Activated CD4-positive, alpha-beta T cell treated with anti-CD3 and anti-CD28 coated beads for 4 hours (primary cell): ENCODE measurements at places on chromosomes 12 and 14.
A peak's percentile ranks its signal among the peaks of the same experiment; 100 is the strongest.

DNA sequence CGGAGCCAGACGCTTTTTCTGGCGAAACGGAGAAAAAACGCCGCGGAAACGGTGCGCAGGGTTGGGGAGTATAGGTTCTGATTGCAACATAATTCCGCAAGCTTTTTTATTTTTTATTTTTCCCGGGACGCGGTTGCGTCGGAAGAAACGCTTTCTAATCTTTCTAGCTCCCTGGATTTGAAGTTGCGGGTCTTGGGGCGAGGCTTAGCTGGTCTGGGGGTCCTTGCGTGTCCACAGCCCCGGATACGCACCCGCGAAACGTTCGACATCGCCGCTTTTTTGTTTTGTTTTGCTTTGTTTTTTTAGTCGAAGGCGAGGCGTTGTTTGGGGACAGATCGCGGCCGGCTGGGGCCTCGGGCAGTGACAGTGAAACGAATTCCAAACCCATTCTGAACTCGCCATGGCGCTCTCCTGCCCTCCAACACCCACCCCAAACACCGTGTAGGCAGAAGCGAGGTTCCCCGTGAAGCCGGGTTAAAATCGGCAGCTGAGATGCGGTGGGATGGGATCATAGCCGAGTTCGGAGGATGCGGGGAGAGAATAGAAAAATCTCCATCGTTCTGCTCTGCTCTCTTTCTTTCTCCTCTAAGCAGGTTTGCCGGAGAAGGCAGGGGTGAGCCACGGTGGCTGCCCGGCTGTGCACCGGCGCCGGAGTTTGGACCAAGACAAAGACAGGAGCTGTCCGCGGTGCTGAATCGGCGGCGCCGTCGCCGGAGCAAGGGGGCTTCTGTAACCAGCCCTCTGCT, 8.1 kb upstream of the LHX5 start:
- DNase-seq = no peak

DNA sequence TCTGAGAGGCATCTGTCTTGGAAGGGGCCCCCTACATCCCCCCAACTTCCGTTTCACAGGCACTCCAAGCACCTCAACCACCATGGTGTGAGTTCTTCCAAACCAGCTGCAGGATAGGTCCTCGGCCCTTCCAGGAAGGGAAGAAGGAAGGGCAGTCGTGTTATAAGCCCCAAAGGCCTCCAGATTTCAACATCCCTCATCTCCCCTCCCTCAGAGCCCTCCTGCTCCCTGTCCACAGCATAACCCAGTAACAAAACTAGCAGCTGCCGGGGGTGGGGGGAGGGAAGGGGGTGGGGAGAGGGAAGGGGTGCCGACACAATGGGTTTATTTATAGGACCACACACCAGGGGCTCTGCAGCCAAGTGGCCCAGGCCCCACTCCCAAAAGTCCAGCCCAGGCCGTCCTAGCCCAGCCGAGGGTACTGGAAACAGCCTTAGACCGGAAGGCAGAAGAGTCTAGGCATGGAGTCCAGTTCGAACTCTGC, 18.3 kb downstream of the NCKAP5L start:
- no peak for DNase-seq

DNA sequence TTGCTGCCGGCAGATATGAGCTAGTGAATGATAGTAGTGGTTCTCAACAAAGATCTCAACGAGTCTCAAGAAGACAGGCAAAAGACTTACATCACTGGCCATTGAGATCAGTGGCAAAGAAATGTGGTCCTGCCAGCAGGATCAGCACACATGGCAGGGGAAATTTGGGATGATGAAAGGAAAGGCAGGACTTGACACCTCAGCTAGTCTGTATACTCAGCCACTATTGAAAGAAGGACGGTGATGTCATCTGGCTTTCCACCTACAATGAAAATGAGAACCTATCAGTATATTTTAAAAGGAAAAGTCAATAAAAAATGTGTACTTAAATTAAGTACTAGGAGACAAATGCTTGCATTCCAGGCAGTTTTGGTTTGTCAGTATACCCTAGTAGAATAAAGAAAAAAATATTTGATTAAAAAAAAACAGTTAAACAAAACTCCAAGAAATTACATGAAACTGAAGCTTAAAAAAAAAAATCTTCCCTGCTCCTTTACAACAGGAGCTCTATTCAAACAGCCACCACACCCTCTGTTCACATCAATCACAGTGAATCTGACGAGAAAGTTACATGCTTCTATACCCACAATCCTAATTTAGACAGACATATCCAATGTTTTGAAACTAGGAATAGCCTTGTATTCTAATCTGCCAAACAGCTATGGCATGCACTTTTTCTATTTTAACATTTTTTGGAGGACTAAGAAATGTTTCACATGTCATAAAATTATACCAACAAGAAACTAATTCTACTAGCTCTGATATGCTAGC, 34.9 kb downstream of the RAD9B start:
- DNase-seq = no peak

- no peak for DNase-seq
Observed at GRCh38 chr12:57619434-57620244, 8.4 kb downstream of the ARHGEF25 start.

DNA sequence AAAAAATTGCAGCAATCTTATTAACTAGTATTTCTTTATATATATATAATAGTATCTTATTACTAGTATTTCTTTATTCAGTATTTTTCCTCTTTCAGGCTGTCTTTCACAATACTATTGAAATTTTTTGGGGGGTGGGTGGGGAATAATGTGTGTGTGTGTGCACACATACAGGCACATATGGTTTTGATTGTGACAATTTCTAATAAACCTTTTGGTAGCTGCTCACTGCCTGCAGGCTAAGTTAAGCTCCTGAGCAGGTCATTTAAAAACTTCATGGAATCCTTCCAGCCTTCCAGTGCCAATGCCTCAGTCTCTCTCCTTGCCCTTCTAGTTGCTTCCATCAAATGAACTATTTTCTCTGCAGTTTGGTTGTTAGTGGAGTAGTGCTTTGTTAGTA, 490.1 kb downstream of the PCNX1 start:
- DNase-seq = no peak

DNA sequence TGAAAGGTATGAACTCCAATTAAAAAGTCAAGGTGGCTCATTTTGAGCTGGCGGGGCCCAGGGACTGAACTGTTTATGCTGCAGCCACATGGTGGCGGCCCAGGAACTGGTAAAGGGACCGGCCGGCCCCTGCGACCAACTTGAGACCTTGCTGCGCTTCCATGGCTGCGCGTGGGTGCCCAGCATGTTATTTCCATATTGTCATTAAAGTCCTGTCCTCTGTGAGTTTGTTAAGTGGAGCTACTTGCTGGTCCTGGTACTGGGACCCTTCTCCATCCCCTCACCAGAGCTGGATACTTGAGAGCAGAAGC, 62.3 kb downstream of the BEGAIN start:
- DNase-seq = peak; percentile 24

DNA sequence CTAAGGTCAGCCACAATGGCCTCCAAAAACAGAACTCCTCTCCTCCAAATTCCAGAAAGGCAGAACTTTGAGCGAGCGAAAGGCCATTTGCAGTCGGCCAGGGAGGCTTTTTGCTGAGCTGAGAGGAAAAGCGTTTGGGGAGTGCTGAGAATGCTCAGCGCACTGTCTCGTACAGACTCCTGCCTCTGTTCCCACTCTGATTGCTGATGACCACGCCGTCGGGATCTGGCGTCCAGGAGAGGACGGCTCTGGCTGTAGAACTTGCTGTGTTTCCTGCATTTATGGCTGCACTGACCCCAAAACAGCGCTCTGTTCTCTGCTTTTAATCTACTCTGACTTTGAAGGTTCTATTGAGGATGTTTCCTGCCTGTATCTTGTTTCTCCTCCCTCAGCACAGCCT, 82.4 kb upstream of the WSCD2 start:
- DNase-seq = no peak

GRCh38 chr12:4416276-4416675, 29.3 kb downstream of the FGF6 start:
- no peak for DNase-seq

DNA sequence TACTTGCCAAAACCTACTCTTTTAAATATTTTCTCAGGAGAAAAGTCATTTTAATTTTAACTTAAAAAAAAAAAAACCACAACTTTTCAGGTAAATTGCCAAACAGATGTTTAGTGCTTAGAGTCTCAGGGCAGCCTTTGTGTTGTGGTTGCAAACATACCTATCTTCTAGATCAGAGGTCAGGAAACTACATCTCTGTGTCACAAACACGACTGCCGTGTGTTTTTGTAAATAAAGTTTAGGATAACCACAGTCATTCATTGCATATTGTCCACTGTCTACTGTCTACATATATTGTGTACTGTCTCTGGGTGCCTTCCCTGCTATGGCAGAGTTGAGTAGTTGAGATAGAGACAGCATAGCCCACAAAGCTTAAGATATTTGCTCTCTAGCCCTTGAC, 48.9 kb downstream of the DYRK2 start:
- DNase-seq = no peak

GRCh38 chr12:6742834-6743233, 10.1 kb downstream of the MLF2 start:
- no peak for DNase-seq

GRCh38 chr14:50023671-50024490, 92.5 kb downstream of the VCPKMT start:
- DNase-seq = no peak

- no peak for DNase-seq
Observed at GRCh38 chr14:99119554-99120525, 152.2 kb downstream of the BCL11B start.

GRCh38 chr14:92407410-92407809, 84.4 kb downstream of the SLC24A4 start:
- DNase-seq = no peak

DNA sequence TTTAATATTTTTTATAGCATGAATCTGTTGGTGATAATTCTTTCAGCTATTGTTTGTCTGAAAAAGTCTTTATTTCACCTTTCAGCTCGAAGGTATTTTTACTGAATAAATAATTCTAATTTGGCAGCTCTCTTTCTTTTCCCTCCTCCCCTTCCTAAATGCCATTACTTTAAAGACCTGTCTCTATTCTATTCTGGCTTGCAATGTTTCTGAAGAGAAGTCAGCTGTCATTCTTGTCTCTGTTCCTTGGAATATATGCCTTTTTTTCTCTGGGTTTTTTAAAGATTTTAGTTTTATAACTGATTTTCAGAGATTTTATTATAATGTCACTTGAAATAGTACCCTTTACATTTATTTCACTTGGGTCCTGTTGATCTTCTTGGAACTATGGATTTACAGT, 237.9 kb upstream of the DAAM1 start:
- DNase-seq = no peak

- no peak for DNase-seq
Observed at GRCh38 chr12:92132288-92132687, 13.4 kb downstream of the BTG1 start.

GRCh38 chr12:54585243-54585642, 3.2 kb downstream of the PPP1R1A start:
- no peak for DNase-seq
